Panc1 (cell line): ENCODE measurements at places on chromosomes 13 and 19.

GRCh38 chr19:16376649-16377048 lies 52.0 kb downstream of the KLF2 start:
- no peak for DNase-seq

DNA sequence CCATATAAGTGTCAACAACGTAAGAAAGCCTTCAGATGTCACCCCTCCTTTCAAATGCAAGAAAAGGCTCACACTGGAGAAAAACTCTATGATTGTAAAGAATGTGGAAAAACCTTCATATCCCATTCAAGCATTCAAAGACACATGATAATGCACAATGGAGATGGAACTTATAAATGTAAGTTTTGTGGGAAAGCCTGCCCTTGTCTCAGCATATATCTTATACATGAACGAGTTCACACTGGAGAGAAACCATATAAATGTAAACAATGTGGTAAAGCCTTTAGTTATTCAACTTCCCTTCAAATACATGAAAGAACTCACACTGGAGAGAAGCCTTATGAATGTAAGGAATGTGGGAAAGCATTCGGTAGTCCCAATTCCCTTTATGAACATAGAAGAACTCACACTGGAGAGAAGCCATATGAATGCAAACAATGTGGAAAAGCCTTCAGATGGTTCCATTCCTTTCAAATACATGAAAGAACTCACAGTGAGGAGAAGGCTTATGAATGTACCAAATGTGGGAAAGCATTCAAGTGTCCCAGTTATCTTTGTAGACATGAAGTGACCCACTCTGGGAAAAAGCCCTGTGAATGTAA lies 11.1 kb downstream of the ZNF844 start:
- no peak for DNase-seq

DNA sequence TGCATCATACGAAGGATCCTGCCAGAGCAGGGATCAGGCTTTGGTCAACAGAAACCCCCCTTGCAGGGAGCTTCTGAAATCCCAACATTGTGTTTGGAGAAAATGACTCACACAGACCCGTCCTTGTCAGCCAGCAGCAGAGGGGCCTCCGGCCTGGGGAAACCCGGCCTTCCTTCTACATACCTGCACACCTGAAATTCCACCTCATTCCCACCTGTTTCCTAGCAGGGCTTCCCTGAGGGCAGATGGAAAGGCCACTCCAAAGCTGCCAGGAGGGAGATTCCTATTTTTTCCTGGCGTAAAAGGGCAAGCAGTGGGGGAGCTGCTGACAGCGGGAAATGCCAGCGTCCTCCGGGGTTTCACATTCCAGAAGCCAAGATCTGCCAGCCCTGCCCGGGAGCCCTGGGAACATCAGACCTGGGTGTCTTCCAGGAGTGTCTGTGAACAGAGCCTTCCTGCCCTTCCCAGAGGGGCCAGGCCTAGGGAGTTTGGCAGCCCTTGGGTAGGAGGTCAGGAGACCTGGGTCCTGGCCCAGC lies 3.0 kb upstream of the IGFL1 start:
- DNase-seq, result no peak

GRCh38 chr13:41315443-41316047 lies 4.5 kb downstream of the NAA16 start:
- DNase-seq, result no peak

GRCh38 chr13:26899202-26899601 lies 138.6 kb upstream of the GPR12 start:
- no peak for DNase-seq

- no peak for DNase-seq
Measured at GRCh38 chr19:56369886-56370676, 23.3 kb downstream of the ZNF582 start.

DNA sequence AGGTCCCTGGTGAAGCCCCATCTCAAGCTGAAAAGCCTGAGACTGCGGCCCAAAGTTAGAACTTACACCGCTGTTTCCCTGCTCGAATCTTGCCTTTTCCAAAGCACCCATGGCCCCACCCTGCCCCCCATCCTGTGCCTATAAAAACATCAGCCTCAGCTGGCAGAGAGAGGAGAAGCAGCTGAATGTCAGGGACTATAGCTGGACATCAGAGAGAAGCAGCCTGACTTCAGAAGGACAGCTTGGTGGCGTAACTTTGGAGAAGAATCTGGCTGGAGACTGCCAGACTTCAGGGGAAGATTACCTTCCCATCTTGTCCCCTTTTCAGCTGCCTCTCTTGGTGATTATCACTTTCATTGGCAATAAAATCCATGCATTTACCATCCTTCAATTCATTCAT lies 9.3 kb upstream of the RCBTB2 start:
- no peak for DNase-seq

DNA sequence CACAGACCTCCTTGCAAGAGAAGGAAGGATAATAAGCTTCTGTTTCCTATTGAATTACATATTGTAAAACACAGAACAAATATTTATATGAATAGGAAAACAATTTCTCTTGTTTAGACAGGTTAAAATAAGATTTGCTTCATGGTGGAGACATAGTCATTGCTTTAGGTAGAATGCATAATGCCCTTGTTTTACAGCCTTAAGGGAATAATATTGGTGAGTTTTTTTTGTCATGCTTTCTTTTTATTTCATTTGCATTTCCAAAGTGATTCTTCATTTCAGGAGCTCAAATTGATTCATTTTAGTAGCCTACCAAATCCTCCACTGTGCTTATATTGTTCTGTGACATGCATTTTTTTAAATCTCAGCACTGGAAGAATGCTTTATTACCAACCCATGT lies 690.7 kb downstream of the OLFM4 start:
- DNase-seq, result no peak

- no peak for DNase-seq
Measured at GRCh38 chr19:13026462-13027370, 31.4 kb downstream of the NFIX start.

GRCh38 chr13:102922184-102922583 lies 76.4 kb downstream of the ERCC5 start:
- no peak for DNase-seq

- no peak for DNase-seq
Measured at GRCh38 chr19:39352381-39353255, 10.4 kb downstream of the SAMD4B start.

DNA sequence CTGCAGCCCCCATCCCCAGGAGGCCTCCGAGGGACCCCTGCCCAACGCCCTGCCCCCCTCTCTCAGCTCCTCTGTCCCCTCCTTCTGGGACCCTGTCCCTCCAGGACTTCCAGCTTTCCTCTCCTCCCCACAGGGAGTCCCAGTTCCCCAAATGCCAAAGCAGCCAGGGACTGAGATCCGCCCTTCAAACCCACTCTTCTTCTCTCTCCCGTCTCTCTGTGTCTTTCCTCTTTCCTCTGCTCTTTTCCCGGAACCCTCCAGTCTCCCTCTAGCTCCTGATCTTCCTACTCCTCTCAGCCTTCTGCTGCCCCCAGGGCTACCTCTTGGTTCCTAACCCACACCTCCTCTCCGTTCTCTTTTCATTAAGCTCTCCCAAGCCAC lies 377 bp downstream of the CA11 start:
- DNase-seq, result no peak

DNA sequence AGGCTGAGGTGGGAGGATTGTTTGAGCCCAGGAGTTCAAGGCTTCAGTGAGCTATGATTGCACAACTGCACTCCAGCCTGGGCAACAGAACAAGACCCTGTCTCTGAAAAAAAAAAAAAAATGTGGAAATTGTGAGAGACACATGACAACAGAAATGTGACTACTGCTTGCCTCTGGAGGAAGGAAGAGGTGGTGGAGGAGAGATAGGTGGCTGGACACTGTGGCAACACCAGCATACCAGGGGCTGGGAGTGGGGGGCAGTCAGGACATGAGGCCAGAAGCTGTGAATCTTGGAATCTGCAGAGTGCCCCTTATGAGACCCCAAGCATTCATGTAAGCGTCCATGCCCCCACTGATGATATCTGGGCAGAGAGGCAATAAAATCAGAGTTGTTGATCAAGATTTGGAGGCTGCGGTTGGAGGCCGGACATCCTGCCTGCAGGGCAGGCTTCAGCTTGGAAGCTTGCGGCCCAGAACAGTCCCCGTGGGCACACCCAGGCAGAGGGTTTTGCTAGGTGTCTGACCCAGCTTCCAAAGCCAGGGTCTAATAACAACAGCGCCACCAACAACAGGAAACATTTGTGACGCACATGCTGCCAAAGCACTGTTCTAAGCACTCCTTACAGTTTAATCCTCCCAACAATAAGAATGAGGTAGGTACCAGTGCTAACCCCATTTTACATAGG lies 16.9 kb downstream of the FAM187B start:
- DNase-seq, result no peak

DNA sequence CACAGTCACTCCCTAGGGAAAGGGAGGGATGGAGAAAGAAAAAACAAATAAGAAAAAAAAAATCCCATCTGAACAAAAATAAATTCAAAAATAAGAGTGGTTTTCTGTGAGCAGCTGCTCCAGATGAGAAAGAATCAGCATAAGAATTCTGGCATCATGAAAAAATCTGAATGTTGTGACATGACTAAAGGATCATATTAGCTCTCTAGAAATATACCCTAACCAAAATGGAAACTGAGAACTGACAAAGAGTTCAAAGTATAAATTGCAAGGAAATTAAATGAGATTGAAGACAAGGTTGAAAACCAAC lies 579.0 kb downstream of the UQCRFS1 start:
- no peak for DNase-seq

- no peak for DNase-seq
Measured at GRCh38 chr13:79830945-79831344, 350.0 kb downstream of the NDFIP2 start.

- no peak for DNase-seq
Measured at GRCh38 chr13:79246578-79246949, 159.5 kb downstream of the RBM26 start.

- DNase-seq, result no peak
Measured at GRCh38 chr13:70107125-70107497, 515 bp upstream of the ATXN8OS start.

DNA sequence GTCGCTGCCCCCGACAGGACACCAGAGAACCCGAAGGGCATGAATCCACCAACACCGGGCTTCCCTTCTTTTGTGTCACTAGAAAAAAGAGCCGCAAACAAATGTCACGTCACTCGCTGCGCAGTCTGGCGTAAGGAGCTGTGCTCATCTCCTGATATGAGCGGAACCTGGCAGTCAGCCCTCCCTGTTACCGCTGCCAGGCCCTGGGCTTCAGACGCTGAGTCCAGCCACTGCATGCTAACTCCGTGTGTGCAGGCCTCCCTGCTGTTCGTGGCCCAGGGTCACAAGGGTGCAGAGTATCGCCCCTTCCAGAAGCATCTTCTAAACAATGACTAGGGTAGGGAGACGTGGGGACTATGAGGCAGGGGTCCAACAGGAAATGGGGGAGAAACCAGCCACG lies 71.3 kb downstream of the SLC7A1 start:
- DNase-seq, result no peak

DNA sequence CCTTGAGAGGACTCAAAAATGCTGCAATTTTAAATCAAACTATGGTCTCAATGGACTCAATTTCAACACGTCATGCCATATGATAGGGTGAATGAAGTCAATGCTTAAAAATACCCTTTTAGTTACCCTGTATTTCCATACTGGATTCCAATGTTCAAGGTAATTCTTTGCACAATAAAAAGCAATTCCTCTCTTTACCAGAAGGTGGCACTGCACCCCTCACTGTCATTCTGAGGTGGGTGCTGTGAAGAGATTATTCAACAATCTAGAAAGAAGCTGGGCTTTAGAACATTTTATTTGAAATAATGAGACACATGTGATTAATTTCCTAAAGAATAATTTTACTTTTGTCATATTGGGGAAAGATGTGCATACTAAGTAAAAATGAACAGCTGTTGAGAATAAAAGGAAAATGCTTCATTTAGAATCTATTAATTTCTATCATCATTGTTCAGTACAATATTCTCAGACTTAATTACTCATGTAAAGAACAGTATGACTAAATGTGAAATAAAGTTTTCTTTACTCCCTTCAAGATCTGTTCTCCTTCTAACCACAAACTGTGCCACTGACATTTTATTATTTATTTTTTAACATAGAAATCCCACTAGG lies 789.1 kb downstream of the GPC5 start:
- peak; percentile 15 for DNase-seq

GRCh38 chr19:5498830-5499550 lies 43.8 kb downstream of the ZNRF4 start:
- DNase-seq, result no peak

DNA sequence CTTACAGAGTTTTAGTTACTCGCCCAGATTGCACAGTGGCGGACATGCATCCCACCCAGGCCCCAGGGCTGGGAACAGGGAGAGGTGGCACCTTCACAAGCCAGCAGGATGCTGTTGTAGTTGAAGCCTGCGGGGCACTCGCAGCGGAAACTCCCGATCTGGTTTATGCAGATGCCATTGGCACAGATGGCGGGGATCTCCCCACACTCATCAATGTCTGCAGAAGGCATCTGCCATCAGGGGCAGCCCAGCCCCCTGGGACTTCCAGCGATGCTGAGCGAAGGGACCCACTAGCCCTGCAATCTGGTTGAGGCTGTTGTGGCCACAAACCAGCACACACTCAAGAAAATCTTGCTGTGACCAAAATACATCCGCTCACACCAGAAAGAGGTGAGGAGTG lies 44.6 kb downstream of the CCL25 start:
- DNase-seq, result no peak

DNA sequence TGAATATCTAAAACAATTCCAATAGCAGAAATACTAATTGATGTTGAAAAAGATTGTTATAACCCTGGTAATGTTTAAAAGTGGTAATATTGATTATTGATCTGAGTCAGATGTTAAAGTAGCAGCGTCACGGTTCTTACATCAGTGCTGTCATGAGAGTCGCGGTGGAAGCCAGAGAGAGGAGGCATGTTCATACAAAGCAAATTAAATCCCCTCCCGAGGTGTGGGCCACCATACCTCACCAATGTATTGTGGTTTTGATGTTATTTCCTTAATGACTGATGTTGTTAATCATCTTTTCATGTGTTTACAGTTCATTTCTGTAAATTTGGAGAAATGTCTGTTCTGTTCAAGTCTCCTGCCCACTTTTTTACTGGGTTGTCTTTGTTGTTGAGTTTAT lies 11.2 kb downstream of the ZNF317 start:
- no peak for DNase-seq

DNA sequence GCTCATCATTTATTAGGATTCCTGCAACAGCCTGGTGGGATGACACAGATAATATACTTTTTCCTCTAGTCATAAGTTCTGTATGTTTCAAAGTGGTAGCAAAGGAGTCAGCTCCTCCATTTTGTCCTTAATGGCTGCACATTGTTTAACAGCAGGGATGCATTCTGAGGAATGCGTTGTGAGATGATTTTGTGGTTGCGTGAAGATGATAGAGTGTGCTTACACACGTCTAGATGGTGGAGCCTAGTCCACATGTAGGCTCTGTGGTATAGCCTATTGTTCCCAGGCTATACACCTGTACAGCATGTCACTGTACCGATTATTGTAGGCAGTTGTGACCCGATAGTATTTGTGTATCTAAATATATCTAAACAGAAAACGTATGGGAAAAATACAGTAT lies 4.6 kb downstream of the SMARCA4 start:
- DNase-seq, result no peak

- DNase-seq, result no peak
Measured at GRCh38 chr13:58573743-58574142, 942.2 kb downstream of the PCDH17 start.

- no peak for DNase-seq
Measured at GRCh38 chr19:17953869-17954268, 13.0 kb upstream of the KCNN1 start.

GRCh38 chr13:46926916-46927590 lies 30.2 kb upstream of the HTR2A start:
- no peak for DNase-seq

- DNase-seq, result no peak
Measured at GRCh38 chr13:105168295-105168694, 1367.2 kb downstream of the EFNB2 start.
